ENCODE measurements at places on chromosomes 3 and 15.

DNA sequence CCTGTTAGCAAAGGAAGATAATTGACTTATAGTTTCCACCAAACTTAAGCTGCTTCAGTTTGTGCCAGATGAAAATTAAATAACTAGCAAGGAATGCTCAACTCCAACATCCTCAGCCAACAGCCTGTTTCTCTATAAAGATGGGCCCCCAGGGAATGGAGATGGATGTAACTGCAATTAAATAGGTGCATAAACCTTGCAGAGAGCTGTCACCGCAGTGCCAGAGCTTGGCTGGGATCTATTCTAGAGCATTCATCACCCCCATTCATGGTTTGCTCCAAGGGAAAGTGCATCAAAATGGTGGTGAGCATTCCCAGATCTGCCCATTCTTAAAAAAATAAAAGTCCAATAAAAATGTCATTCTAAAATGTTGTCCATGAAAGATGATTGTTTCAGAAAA, 19.7 kb upstream of the RORA start:
- DNase-seq: no peak

- no peak for DNase-seq
Observed at GRCh38 chr3:167668651-167669050, 14.9 kb upstream of the WDR49 start.

DNA sequence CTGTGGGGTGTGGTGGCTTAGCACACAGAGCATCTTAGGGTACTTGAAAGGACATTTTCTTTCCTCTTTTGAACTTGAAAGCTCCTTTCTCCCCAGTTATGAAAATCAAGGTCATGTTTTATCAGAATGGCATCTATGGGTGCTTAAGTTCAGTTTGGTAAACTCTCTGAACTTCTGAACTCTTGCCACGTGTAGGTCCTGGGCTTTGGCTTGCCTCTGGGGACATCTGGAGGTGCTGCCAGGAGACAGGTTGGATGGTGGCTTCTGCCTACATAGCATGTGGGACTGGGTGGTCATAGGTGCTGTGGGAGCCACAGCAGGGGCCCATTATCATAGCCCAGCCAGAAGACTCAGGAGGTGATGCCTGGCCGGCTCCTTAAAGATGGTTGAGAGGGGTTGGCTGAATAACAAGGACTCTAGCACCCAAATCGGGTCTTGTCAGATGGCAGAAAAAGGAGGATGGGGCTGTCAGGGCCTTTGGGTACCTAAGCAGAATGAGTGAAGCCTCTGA, 15.6 kb downstream of the GHRL start:
- DNase-seq: no peak

DNA sequence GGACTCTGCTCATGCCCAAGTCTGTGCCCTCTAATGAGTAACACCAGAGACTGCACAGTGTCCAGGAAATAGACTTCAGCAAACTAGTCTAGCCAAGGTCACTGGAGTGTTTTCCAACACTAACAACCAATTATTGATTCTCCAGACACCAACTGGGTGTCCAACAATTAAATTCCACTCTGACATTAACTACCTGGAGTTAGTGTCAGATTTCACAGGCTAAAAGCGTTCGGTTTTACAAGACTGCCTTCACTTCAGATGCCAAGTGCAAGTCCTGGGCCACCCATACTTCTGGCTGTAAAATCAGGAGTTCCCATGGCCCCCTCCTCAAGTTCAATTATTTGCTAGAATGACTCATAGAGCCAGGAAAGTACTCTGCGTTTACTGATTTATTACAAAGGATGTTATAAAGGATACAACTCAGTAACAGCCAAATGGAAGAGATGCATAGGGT, 20.8 kb upstream of the CFAP161 start:
- DNase-seq: peak; percentile 53

GRCh38 chr3:183816681-183817510, 8.5 kb downstream of the MAP6D1 start:
- no peak for DNase-seq

DNA sequence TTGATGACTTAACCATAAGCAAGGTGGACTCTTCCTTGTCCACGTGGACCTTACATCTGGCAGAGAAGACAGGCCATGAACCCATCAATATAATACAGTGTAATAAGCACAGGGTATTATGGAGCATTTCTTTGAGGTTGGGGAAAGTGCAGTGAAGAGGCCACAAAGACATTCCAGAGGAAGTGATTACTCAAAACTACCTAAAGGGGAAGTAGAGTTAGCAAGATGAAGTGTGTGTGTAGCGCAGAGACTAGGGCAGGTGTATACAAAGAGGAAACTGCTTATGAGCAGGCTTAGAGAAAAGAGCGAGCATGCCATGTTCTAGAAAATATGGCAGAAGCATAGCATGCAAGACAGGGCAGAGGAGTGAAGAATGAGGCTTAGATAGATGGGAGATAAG, 17.9 kb downstream of the CP start:
- no peak for DNase-seq

- no peak for DNase-seq
Observed at GRCh38 chr3:152195206-152195605, 73.5 kb upstream of the MBNL1 start.

DNA sequence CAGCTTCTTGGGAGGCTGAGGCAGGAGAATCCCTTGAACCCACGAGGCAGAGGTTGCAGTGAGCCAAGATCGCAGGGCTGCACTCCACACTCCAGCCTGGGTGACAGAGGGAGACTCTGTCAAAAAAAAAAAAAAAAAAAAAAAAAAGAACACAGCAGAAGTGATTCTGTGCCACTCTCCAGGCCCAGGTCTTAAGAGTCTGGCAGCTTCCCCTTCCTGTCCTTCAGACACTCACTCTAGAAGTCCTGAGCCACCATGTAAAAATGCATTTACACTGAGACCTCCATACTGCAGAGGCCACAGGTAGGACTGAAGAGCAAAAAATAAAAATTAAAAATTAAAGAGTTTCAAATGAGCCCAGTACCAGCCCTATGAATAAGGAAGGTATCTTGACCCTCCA, 11.8 kb upstream of the CDV3 start:
- DNase-seq: no peak

DNA sequence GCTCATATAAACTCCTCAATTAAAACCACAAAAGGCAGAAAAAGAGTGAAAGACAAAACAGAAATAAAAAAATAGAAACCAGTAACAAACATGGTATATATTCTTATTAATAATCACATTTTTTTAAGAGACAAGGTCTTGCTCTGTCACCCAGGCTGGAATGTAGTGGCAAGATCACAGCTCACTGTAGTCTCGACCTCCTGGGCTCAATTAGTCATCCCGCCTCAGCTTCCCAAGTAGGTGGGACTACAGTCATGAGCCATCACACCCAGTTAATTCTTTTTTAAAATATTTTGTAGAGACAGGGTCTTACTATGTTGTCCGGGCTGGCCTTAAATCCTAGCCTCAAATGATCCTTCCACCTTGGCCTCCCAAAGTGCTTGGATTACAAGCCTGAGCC, 37.1 kb downstream of the FAM240A start:
- DNase-seq: no peak

DNA sequence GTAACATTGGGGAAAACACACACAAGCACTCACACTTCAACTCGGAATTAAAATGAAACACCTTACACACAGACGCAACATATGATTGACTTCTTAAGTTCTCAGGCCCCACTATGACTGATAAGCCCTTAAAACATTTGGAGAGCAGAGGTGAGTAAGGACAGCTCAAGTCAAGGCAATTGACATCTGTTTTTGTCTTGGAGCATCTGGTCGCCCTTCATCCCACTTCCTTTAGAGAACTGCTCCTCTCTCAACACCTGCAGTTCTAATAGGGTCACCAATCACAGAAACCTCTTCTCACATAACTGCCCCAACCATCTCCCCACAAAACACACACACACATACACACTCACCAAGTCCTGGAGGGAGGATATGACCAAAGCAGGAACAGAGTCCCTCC, 43.4 kb downstream of the ERC2 start:
- no peak for DNase-seq

DNA sequence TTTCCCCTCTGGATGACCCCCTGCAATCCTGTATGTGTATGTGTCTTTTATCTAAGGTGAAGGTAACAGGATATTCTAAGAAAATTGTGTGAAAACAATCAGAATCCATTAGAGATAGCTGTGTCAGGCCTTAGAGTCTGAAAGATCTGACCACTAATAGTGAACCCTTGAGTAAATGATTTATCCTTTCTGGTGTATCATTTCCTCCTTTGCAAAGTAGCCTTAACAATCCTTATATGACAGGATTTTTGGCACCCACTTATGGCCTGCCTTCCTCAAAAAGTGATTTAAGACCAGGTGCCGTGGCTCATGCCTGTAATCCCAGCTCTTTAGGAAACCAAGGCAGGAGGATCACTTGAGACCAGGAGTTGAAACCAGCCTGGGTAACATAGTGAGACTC, 110.2 kb downstream of the RBPMS2 start:
- DNase-seq: no peak

DNA sequence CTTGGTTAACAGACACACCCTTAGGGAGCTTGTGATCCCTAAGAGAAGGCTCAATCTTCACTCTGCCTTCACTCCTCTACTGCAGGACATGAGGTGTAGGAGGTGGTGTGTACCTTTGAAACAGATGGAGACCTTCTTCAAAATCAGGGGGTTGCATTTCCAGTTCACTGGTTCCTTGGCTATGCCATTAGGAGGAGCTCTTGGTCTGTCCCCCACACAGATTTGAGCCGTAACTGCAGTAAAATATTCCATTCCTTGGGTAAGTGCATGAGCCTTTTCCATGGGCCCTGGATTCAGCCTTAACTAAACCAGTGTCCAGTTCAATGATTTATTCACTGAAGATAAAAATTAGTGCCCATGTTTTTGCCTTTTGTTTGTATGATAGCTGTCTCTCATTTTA, 144.6 kb downstream of the MCTP2 start:
- DNase-seq: no peak

DNA sequence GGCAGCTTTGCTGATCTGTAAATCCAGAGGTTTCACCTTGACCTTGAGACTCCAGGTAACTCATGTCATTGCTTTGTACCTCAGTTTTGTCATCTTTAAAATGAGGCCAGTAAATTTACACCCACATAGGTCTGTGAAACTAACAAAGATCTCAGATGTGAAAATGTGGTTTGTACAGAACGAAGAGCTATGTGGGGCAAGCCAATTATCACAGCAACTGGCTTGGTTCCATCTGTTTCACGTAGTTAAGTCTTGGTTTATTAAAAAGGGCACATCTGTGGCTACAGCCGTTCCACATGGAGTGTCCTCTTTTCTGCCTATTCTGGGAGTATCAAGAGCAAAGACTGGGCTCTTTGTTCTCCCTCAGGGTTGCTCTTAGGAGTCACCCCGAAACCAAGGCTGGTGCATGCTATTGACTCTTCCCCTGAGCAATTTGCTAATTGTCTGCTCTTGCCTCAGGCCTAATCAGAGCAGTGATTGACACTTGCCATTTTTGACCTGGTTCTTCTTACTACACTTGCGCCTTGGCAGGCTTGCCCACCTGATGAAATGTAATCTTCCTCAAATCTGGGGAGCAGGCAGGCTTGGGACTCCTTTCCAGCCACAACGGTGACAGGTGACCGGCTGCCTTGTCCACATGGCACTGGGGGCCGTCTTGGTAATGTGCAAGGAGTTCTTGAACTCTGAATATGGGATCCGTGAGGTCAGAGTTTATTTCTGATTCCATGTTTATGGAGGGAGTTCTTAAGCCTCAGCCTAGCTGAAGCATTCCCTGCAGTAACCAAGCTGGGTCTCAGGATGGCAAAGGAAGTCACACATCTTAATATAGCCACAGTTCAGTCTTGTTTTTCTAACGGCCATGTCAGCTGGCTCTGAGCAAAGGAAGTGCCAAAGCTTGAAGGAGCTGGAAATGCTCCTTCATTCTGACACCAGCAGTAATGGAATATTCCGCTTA, 40.1 kb downstream of the EAF1 start:
- DNase-seq: no peak

DNA sequence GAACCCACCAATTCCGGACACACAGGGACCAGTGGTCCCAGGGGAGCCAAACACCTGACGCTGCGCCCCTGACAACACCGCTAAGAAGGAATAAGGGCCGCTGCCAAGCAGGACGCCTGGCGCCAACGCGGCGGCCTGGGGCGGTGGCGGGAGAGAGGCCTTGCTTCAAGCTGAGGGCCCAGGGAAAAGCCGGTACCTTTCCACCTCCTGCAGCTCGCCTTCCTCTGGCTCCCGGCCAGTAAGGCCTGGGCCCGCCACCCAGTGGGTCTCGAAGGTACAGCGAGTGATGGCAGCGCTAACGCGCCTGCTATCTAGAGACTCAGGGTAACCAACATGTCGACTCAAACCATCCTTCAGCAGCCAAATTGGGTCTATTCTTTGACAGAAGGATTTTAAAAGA, 1074.1 kb downstream of the SI start:
- no peak for DNase-seq

- DNase-seq: no peak
Observed at GRCh38 chr15:83102346-83102745, 5.1 kb upstream of the TM6SF1 start.

- no peak for DNase-seq
Observed at GRCh38 chr3:183369117-183369516, 59.3 kb downstream of the MCF2L2 start.

- DNase-seq: no peak
Observed at GRCh38 chr15:51935466-51936104, 36.0 kb downstream of the LEO1 start.

DNA sequence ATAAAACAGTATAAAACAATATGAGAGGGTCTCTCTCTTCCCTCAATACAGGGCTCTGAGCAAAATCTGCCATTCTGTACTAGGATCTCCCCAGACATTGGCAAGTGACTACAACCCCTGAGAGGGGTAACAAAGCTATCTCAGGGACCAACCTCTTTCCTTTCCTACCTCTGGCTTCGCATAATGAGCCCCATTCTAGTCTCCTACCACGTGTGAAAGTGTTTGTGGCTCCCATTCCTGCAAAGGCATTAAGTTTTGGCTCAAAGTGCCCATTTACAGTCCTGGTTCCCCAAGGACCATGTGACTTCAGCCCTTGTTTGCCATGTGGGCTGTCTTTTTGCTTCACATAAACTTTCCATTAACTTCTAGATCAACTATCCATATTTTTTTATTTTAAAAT, 46.4 kb downstream of the SCN11A start:
- DNase-seq: no peak

DNA sequence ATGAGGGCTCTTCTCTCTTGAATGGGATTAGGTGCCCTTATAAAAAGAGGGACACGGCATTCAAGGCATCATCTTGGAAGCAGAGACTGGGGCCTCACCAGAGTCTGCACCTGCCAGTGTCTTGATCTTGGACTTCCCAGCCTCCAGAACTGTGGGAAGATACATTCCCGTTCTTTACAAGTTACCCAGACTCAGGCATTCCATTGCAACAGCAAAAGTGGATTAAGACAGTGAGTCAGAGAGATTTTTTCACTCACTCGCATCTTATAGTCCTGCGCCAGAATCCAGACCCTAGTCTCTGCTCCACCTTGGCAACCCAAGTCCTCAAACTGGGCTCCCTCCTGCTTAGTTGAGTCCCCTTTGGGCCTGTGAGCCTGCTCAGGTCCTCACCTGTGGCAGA, 2.7 kb downstream of the LCTL start:
- DNase-seq: no peak

GRCh38 chr15:45287390-45287956, 35.4 kb downstream of the SLC28A2 start:
- no peak for DNase-seq

All from endothelial cell of umbilical vein (primary cell).